Upper lobe of right lung (tissue), 1 donor: ENCODE measurements at places on chromosomes 12 and 14. TPM values are rescaled to one million over a fixed set of nuclear protein-coding genes. Genes with fewer than 3 reads are reported as not detected.

GRCh38 chr14:32018391-32019092, 58.6 kb upstream of the ARHGAP5 start:
- no peaks in the 10 kb centered on the region for H3K36me3 ChIP-seq
- no peaks in the 10 kb centered on the region for H3K27me3 ChIP-seq
- DNase-seq: no peak
- no peak overlapping the region for H3K27ac ChIP-seq
- H3K4me1 ChIP-seq: no peaks in the 10 kb centered on the region
- no peak overlapping the region for H3K4me3 ChIP-seq

- no peaks in the 10 kb centered on the region for H3K36me3 ChIP-seq
- DNase-seq: no peak
- H3K27ac ChIP-seq: no peak overlapping the region
Observed at GRCh38 chr14:61681413-61681812, 13.9 kb upstream of the HIF1A start.

- DNase-seq: no peak
- H3K27me3 ChIP-seq: no peaks in the 10 kb centered on the region
- H3K36me3 ChIP-seq: peaks cover 25% of the 10 kb centered on the region
- H3K27ac ChIP-seq: no peak overlapping the region
- H3K4me1 ChIP-seq: no peaks in the 10 kb centered on the region
Observed at GRCh38 chr12:123516216-123516780, 17.2 kb downstream of the RILPL1 start.

- no peaks in the 10 kb centered on the region for H3K36me3 ChIP-seq
- H3K27me3 ChIP-seq: no peaks in the 10 kb centered on the region
- DNase-seq: no peak
- H3K4me3 ChIP-seq: no peak overlapping the region
- no peaks in the 10 kb centered on the region for H3K4me1 ChIP-seq
Observed at GRCh38 chr12:2976581-2976996, 17.4 kb downstream of the TEAD4 start.

DNA sequence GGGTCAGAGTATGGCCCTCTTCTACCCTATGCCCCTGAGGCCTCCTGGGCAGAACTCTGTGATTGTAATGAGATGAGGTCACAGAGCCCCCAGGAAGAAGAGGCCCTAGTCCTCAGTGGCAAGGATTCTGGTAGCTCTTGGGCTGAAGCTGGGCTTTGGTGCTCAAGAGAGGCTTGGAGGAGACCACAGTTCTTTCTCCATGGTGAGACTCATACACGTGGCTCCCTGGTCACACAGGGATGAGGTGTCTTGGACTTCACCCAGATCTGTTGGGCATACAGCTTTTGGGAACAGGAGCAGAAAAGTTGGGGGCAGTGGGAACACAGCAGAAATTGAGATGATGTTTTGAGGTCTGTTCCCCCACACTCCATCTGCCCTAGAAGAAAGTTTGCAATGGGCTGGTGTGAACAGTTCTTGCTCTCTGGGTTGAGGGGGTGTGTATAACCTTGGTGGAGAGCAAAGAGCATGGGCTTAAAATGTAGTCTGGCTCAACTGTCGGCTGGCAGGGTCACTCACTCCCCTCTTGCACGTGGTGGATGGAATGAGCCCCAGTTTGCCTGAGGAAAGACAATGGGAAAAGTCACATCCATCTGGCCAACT, at the start of gene KRT86:
KRT86 (plus strand) TSS at position 125 of the 600 bp plus-strand sequence. CDS start 27,272 bp downstream, outside the sequence.
- DNase-seq: no peak
- no peak within 1 kb of the TSS for H3K4me3 ChIP-seq
- H3K36me3 ChIP-seq: no peaks in the 10 kb centered on the region
- no peak within 1 kb of the TSS for H3K27ac ChIP-seq
- peaks cover 9% of the 10 kb centered on the region for H3K27me3 ChIP-seq
- H3K4me1 ChIP-seq: peaks cover 11% of the 10 kb centered on the region

GRCh38 chr12:71948390-71948789, 9.7 kb downstream of the TPH2 start:
- H3K27ac ChIP-seq: no peak overlapping the region
- H3K4me3 ChIP-seq: no peak overlapping the region
- H3K27me3 ChIP-seq: peaks cover 13% of the 10 kb centered on the region
- H3K36me3 ChIP-seq: no peaks in the 10 kb centered on the region
- no peak for DNase-seq
- no peaks in the 10 kb centered on the region for H3K4me1 ChIP-seq

DNA sequence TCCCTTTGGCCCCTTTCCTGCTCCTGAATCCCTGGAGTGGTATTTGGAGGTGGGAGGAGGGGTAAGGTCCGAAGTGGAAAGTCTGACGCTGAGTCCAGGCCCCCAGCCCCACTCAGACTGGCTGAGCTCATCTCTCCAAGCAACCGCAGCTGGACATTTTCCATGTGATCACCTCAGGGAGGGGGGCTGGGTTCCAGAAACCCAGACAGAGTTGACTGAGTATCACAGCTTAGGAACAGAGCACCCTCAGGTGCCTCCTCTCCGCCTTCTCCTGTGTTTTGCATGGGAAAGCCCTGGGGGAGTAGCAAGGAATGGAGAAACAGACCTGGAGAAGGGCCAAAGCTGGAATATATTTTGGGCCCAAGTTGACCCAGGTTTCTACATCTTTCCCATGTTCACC, 8.0 kb upstream of the ITGA5 start:
- no peak overlapping the region for H3K4me3 ChIP-seq
- H3K27me3 ChIP-seq: no peaks in the 10 kb centered on the region
- no peaks in the 10 kb centered on the region for H3K36me3 ChIP-seq
- DNase-seq: no peak
- H3K27ac ChIP-seq: peak overlapping the region; percentile 51
- H3K4me1 ChIP-seq: peaks cover 25% of the 10 kb centered on the region

- DNase-seq: no peak
- H3K27ac ChIP-seq: no peak overlapping the region
- no peaks in the 10 kb centered on the region for H3K36me3 ChIP-seq
- no peak overlapping the region for H3K4me3 ChIP-seq
Observed at GRCh38 chr12:85260896-85261295, 19.1 kb upstream of the ALX1 start.

- H3K4me1 ChIP-seq: peaks cover 31% of the 10 kb centered on the region
- no peak for DNase-seq
- H3K27ac ChIP-seq: no peak overlapping the region
- H3K4me3 ChIP-seq: no peak overlapping the region
- H3K27me3 ChIP-seq: no peaks in the 10 kb centered on the region
- peaks cover 4% of the 10 kb centered on the region for H3K36me3 ChIP-seq
Observed at GRCh38 chr14:102688290-102688689, 89.0 kb upstream of the TRAF3 start.

GRCh38 chr12:224330-224729, 10.4 kb upstream of the SLC6A12 start:
- no peaks in the 10 kb centered on the region for H3K36me3 ChIP-seq
- peak; percentile 39 for DNase-seq
- H3K27ac ChIP-seq: no peak overlapping the region
- H3K4me3 ChIP-seq: no peak overlapping the region

- DNase-seq: no peak
- no peaks in the 10 kb centered on the region for H3K4me1 ChIP-seq
- no peaks in the 10 kb centered on the region for H3K36me3 ChIP-seq
- H3K27me3 ChIP-seq: no peaks in the 10 kb centered on the region
Observed at GRCh38 chr14:61641914-61642613, 53.2 kb upstream of the HIF1A start.

GRCh38 chr12:33290703-33291102, 148.9 kb downstream of the SYT10 start:
- DNase-seq: no peak
- H3K27ac ChIP-seq: no peak overlapping the region
- H3K27me3 ChIP-seq: no peaks in the 10 kb centered on the region
- no peaks in the 10 kb centered on the region for H3K4me1 ChIP-seq

GRCh38 chr14:70776197-70776596, 33.1 kb downstream of the MAP3K9 start:
- no peak overlapping the region for H3K27ac ChIP-seq
- no peaks in the 10 kb centered on the region for H3K27me3 ChIP-seq
- peaks cover 9% of the 10 kb centered on the region for H3K4me1 ChIP-seq

DNA sequence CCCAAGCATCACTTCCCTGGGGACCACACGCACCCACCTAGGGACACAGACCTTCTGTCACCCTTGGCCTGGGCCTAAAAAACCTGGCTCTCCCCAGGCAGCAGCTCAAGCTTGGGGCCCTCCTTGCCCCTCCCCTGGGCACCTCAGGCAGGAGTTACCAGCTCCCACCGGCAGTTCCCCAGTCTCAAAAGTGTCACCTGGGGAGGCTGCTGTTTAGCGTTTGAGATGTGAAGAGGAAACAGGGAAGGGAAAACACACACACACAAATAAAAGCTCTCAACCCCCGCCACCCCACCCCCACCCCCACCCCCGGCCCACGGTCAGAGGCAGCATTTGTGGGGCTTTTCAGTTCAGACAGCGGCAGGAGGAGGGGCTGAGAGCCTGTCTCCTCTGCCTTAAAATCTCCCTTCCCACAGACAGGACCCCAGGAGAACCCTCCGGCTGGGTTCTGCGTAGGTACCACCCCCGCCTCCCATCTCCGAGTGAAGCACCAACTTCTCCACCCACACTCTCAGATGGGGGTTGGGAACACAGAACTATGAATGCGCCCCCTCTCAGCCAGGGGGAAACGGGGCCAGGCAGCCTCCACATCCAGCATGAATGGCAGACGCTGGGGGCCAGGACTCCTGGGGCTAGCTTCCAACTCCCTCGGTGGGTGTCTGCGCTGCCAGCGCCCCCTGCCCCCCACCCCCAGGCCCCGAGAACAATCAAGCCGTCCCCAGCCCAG, 3.0 kb downstream of the NCOR2 start:
- peaks cover 59% of the 10 kb centered on the region for H3K4me1 ChIP-seq
- H3K27me3 ChIP-seq: no peaks in the 10 kb centered on the region
- H3K27ac ChIP-seq: peak overlapping the region; percentile 9
- peak overlapping the region; percentile 99 for H3K4me3 ChIP-seq
- no peaks in the 10 kb centered on the region for H3K36me3 ChIP-seq
- DNase-seq: no peak

DNA sequence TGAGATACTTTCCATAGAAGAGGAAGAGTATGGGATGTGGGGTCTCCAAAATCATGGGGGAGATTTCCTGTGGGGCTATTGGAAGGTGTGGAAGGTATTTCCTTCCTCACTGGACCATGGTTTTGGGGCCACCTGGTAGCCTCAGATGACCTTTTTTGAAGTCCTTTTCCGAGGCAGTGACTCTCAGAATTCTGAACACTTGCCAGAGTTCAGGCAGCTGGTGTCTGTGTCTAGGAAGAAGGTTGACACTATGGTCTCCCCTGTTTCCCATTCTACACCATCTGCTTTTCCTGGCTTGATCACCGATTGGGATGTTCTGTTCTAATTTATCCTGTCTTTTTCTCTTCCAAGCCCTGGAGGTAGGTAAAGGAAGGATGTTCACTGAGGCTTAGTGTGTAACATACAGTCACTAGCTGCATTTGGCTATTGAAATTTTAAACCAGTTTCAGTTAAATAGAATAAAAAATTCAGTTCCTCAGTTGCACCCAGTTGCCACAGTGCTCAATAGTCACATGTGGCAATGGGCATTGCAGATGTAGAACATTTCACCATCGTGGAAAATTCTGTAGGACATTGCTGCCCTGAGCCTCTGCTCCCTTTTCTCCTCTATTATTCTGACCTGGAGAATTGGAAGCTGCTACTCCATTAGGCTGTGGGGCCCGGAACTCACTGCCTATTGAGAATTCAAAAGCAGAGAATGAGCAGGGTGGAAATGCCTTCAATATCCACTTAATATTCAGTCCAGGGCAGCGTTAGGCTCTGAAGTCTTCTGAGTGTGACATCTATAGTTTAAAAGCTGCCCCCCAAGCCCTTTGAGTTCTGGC, 11.0 kb upstream of the PLEKHG3 start:
- H3K4me1 ChIP-seq: peaks cover 13% of the 10 kb centered on the region
- no peak overlapping the region for H3K4me3 ChIP-seq
- no peaks in the 10 kb centered on the region for H3K36me3 ChIP-seq
- no peaks in the 10 kb centered on the region for H3K27me3 ChIP-seq
- no peak for DNase-seq

DNA sequence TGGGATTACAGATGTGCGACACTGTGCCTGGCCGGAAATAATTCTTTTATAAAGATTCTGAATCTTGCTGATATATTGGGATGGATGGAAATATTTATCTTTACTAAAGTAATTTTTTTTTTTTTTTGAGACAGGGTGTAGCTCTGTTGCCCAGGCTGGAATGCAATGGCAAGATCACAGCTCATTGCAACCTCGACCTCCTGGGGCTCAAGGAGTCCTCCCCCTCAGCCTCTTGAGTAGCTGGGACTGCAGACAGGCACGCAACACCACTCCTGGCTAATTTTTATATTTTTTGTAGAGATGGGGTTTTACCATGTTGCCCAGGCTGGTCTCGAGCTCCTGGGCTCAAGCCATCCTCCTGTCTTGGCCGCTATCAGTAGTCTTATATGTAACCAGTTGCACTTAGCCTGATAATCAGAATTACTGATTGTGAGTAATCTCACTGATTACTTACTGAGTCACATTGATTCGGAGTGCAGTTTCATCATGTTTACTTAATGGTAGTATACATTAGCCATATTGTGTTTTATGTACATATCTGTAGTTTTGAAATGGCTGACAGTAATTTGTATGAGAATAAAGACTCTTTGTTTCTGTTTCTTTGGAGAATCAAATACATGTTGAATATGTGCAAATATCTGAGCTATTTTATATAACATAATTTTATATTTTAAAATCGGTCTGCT, 50.4 kb upstream of the LRTM2 start:
- no peaks in the 10 kb centered on the region for H3K27me3 ChIP-seq
- peaks cover 13% of the 10 kb centered on the region for H3K36me3 ChIP-seq
- H3K4me1 ChIP-seq: no peaks in the 10 kb centered on the region
- no peak for DNase-seq

DNA sequence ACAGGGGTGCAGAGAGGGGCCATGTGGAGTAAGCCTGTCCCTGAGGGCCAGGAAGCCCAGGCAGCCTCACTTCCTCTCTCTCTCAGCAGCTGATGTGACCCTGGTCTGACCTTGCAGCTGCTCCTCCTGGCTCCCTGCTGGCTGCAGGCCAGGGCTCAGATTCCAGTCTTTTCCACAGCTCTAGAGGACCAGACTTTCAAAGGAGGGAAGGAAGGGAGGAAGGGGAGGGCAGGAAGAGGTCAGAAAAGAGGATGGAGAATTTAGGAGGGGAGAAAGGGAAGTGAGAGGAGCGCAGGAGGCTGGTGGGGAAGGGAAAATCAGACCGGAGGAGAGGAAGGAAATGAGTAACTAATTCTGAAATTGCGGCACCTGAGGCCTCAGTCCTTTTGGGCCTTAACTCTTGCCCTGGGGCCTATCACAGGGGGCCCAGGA, 40.9 kb upstream of the VASH1 start:
- H3K4me1 ChIP-seq: peaks cover 19% of the 10 kb centered on the region
- DNase-seq: peak; percentile 70
- peak overlapping the region; percentile 37 for H3K27ac ChIP-seq

KIF5A gene
- total RNA-seq: 0.14 TPM

MTRFR gene
- total RNA-seq: 13.3 TPM

ASB2 gene
- 3.2 TPM for total RNA-seq

RAPGEF3 gene
- total RNA-seq: 69.6 TPM

ADAMTS20 gene
- total RNA-seq: not detected

HCAR1 gene
- total RNA-seq: 0.20 TPM

ALX1 gene
- total RNA-seq: not detected

PSME1 gene
- 171 TPM for total RNA-seq

GPD1 gene
- total RNA-seq: 32.9 TPM

SCN8A gene
- total RNA-seq: 1.1 TPM
